ENCODE measurements at places on chromosomes 7 and 10. TPM values are rescaled to one million over a fixed set of nuclear protein-coding genes. Genes with fewer than 3 reads are reported as not detected.

Gene MSS51
- 6.4 TPM for total RNA-seq

- peak; percentile 44 for DNase-seq
Observed at GRCh38 chr10:24617771-24618396, 105.8 kb downstream of the ARHGAP21 start.

- DNase-seq = no peak
Observed at GRCh38 chr10:2921956-2922680, 145.2 kb upstream of the PFKP start.

DNA sequence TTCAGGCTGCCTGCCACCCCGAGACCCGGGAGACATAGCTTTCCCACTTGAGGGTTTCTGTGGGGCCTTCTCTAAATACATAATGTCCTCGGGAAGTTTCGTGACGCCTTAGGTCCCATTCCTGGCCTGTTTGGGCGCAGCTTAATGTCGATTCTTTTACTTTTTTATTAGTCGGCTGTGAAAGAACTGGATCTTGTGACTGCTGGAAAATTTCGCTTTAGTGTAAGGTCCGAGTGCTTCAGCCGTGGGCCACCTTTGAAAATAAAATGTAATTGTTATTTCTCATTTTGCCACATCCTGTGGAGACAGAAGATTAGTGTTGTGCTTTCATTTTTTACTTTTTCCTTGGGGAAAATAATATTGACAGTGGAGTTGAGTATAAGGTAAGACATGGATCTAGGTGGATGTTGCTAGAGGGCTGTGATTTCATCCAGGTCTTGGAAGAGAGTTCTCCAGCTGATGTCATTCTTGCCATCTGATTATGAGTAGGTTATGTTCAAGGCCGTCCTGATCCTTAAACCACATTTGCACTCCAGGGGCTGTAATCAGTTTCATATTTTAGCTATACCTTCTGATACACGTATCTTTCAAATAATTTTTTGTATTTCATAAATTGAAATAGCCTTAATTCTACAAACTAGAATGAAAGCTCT is 830 bp downstream of the RAB18 start:
- no peak for DNase-seq

Gene AGR2
- total RNA-seq = not detected

Gene ANKRD16
- 13.1 TPM for total RNA-seq

DNA sequence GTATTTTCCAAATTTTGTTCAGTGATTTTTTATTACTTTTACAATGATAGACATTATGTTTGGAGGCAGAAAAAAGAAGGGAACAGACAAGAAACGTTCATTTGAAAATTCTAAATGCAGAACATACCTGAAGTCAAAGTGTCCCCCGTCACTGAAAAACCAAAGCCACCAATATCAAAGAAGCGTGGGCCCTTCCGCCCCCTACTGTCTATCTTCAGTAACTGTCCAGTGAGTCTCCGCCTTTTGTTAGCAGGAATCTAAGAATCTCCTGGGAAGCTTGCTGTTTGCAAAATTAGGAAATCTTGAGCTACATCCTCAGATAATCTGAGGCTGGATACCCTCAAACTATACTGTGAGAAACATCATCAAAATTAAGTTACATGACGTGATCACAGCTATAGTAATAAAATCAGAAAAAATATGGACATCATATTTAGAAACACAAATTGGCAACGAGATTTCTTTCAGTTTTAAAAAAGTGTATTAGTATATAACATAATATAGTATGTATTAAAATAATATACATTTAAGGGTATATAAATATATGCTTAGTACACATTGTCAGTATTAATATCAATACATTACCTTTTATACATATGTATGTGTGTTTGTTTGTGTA is 169.3 kb upstream of the AKR1E2 start:
- DNase-seq = peak; percentile 69

- DNase-seq = no peak
Observed at GRCh38 chr10:48903151-48903550, 36.5 kb downstream of the LRRC18 start.

- peak; percentile 38 for DNase-seq
Observed at GRCh38 chr10:129552119-129552518, 85.1 kb downstream of the MGMT start.

DNA sequence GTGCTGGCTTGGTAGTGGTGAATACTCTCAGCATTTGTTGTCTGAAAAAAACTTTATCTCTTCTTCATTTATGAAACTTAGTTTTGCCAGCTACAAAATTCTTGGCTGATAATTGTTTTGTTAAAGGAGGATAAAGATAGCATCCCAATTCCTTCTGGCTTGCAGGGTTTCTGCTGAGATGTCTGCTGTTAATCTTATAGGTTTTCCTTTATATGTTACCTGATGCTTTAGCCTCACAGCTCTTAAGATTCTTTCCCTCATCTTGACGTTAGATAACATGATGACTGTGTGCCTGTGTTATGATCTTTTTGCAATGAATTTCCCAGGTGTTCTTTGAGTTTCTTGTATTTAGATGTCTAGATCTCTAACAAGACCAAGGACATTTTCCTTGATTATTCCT is 9.9 kb upstream of the MRPS33 start:
- DNase-seq = no peak

Gene TEX47
- total RNA-seq = not detected

- DNase-seq = no peak
Observed at GRCh38 chr7:158985583-158985982, 129.2 kb downstream of the DYNC2I1 start.

DNA sequence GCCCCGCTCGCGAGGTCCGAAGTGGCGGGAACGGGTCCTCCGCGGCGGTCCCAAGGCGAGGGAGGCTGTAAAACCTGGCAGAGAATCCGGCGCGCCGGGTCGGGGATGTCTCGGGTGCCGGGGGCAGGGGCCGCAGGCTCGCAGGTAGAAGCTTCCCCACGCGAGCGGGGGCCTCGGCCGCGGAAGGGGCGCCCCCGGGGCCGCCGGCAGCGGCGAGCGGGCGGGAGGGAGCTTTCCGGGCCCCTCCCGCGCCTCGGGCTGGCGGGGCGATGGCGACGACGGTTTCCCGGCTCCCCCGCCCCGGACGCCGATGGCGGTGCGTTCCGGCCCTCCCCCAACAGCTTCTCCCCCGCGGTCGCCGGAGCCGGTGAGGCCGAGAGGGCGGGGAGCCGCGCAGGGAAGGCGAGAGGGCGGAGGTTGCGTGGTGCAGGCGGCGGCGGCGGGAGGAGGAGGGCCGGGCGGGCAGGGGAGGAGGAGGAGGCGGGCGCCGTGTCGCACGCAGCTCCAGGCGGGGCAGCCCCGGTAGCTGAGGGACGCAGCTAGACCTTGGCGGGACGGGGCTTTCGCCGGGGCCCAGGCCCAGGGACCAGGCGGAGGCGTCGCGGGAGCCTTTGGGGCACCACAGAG is at the start of gene CUL1:
TSS of gene CUL1 (plus strand) at position 507 of the 627 bp plus-strand sequence. CDS start 31,220 bp downstream, outside the sequence.
- DNase-seq = peak; percentile 90

GRCh38 chr10:131431533-131431932 is 120.0 kb upstream of the TCERG1L start:
- no peak for DNase-seq

GRCh38 chr10:30529373-30529998 is 95.5 kb downstream of the MAP3K8 start:
- peak; percentile 95 for DNase-seq

DNA sequence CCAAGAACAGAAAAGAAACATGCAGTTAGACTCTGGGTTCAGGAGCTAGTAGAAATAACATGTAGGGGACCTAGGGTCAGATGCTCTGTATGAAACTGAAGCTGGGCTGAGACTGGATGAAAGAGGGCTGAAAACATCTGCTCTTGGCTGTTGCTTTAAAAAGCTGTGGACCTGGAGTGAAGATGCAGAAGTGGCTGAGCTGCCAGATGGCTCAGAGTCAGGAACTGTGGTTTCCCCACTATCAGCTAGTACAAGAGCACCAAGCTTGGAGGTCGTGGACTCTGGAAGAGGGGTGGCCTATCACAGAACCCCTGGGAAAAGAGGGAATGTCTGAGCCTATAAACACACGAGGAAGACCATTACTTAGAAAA is 5.9 kb downstream of the ADK start:
- DNase-seq = peak; percentile 29

Gene NMT2
- 73.3 TPM for total RNA-seq

DNA sequence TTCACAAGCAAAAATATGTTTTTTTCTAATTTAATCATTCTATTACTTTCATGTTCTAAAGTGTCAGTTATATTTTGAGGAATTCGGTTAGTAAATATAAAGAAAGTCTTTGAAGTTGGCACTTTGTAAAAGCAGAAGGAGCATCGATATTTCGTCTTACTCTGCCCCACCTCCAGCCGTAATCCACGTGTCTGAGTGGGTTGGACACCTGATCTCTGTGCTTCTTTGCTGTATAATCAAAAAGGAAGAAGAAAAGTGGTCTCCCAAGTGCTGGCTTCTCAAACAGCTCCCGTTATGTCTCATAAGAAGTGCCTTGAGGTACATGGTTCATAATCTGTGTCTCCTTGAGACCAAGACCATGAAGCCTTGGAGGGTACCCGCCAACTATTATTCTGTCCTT is 19.8 kb downstream of the PRKAR2B start:
- DNase-seq = no peak

DNA sequence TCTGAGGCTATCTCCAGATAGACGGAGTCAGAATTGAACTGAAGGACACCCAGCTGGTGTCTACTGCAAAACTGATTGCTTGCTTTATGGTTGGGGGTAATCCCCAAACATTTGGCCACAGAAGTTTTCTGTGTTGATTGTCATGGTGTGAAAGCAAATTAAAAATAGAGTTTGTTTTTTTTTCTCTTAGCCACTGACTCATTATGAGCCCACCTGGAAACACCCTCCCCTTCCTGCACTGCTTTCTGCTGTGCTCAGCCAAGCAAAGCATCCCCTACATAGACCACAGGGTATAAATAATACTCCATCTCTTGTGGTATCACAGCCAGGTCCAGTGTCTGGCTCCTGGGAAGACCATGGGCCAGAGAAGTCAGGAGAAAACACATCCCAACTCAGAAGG is 6.5 kb upstream of the VWC2 start:
- no peak for DNase-seq

GRCh38 chr7:94095316-94096009 is 91.3 kb upstream of the BET1 start:
- no peak for DNase-seq

Gene SCART1
- total RNA-seq = 7.3 TPM

DNA sequence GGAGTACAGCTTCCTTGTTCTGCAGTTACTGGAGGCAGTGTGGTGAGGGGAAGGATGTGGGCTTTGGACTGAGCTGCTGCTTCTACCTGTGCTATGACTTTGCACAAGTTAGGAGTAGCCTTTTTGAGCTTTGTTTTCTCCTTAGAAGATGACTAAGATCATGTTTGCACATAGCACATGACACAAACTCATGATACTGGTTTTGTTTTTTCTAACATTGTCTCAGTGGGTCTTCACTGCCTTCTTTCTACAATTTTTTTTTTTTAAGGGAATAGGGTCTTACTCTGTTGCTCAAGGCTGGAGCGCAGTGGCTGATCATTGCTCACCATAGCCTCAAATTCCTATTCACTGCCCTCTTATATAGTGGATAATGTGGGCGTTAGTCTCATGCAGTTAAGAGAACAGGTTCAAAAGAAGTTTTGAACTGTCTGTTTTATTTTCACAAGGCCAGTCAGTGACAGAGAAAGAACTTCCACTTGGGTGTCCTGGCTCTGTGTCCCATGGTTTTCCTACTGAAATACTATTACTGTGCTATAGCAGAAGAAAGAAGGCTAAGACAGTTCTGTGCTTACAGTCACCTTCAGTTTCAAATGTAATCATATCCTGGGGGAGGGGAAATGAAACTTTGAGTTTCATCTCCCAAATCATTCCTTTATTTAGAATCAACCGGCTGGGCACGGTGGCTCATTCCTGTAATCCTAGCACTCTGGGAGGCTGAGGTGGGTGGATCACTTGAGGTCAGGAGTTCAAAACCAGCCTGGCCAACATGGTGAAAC is 72.0 kb downstream of the KAT6B start:
- DNase-seq = no peak

Gene DAGLB
- total RNA-seq = 27.6 TPM

Measured in B cell (primary cell).